Hypothalamus (tissue), 51 donors: ENCODE measurements at places on chromosomes 2 and 18.
A peak's percentile ranks its signal among the peaks of the same experiment; 100 is the strongest.

DNA sequence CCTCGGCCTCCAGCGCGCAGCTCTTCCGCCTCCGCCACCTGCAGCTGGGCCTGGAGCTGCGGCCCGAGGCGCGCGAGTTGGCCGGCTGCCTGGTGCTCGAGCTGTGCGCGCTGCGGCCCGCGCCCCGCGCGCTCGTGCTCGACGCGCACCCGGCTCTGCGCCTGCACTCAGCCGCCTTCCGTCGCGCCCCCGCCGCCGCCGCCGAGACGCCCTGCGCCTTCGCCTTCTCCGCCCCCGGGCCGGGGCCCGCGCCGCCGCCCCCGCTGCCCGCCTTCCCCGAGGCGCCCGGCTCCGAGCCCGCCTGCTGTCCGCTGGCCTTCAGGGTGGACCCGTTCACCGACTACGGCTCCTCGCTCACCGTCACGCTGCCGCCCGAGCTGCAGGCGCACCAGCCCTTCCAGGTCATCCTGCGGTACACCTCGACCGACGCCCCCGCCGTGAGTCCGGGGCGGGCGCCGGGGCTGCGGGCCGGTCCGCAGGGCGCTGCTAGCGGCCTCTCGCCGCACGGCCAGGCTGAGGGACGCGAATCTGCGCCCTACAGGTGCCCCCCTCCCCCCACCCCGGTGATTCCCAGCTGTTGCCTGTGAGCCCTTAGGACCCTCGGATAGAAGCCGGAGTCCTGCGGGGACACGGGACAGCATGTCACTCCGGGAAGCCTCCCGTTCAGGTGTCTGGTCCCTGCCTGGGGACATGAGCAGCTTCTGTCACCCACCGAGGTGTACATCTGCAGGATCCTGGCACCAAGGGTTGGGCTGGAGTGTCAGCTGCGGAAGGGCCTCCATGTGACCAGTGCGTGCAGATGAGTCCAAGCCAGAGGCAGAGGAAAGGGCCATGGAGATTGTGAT is 616 bp downstream of the RNPEPL1 start:
- peak; percentile 57 for DNase-seq

DNA sequence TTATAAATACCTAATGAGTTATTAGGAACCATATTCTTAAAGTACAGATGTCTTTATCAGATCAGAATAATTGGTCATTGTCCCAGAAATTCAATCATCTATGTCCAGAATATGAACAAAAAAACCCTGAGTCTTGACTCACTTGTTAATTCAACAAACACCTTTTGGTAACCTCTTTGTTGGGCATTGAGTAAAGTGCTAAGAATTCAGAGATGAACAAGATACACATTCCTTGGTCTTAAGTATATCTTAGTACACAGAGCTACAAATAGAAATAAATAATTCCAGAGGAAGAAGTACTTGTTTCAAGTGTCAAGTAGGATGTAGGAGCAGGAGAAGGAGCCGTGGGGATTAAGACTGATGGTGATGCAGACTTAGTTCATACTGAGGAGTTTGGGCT is 798.1 kb downstream of the CPS1 start:
- DNase-seq, result no peak

DNA sequence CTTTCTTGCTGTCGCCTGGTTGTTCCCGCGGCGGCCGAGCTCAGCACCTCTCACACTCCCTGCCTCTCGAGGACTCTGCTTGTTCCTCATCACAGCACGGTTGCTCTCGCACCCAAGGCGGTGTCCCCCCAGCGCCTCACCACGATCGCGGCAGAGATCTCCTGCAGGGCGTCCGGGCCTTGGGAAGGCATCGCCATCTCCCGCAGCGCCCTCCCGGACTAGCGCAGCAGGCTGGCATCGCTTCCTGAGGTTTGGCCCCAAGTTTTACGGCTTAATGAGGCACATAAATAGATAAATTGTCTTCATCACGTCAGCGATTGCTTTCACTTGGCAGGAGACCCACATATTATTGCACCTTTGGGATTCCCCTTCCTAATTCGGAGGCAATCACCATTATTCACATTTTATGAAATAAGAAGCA is 125.4 kb downstream of the RGPD3 start:
- DNase-seq, result no peak

DNA sequence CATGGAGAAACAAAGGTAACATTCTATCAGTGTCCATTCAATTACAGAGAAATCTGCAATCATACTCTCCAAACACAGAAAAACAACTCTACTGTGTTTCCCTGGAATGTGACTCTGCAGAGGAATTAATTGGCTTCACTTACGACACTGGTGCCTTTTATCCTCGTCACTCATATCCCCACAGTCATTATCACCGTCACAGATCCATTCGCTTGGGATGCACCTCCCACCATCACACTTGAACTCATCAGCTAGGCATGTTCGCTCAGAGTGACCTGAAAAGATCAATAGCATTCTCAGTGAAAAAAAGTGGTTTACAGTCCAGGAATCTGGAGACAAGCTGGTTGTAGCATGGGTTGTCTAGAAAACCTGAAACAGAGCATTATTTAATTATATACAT is 124.3 kb downstream of the DHRS9 start:
- no peak for DNase-seq

GRCh38 chr2:66405473-66405872 is 29.5 kb upstream of the MEIS1 start:
- DNase-seq, result no peak

DNA sequence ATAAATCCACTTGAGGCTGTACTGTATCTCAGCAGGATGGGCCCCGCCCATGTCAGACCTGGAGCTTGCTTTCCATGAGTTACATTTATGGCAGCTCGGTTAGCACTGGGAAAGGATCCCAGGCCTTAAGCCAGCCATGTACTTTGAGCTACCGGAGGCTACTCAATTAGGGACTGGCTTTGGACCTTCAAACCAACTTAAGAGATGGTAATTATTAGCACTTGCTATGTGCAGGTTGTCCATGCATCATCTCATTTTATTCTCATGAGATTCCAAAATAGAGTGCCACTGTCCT is 64.4 kb downstream of the ACTR2 start:
- no peak for DNase-seq

DNA sequence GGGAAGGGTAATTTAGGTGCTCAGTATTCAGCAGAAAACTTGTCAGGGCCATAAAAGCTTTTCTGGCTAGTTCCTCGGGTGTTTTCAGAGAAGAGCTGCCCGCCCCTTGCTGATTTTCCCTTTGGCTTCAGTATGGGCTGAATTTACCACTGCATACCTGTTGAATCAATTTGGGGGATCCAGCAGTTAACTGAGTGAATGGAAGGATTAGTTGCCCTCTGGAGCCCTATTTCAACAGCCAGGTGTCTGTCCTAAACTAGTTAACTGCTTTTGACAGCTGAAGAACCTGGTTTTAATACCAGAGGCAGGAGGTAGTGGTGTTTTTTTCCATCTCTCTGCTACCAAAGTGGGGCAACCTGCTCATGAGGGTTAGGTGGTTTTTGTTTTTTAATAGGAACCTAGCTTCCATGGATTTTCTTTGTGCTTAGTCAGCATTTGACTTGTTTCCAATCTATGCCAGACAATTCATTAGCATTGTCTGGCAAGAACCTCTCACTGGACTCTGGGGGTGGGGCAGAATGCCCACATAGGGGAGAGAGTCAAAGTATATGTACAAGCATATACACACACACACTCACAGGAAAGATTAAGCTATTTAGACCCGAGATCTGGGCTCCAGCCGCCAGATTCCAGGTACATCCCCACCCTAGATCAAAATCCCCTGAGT is 166.5 kb upstream of the SIX3 start:
- DNase-seq, result no peak
